Fibroblast of skin of abdomen (primary cell): ENCODE measurements at places on chromosomes 4 and X.

- no peak for DNase-seq
These were observed 9.2 kb upstream of the EOLA1 start for GRCh38 chrX:149531599-149531998.

GRCh38 chrX:67777148-67777547 lies 233.3 kb downstream of the AR start:
- DNase-seq = no peak

DNA sequence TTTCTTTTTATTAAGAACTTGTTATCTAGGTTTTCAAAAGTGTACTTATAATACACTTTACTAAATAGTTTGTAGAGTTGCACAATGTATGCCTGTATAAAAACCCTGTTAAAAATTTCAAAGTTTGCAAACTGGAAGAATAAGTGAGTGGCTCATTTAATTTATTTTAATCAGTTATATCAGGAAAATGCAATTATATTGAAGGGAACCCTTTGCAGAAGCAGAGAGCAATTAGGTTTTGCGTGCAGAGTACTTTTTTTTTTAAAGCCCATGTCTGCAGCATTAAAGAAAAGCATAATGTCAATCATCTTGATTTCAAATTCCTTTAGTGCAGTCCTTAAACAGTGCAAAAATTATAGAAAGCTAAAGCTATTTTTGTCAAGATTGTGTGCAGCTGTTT lies 271.3 kb upstream of the LDB2 start:
- DNase-seq = no peak

GRCh38 chr4:93722446-93722845 lies 106.1 kb upstream of the ATOH1 start:
- DNase-seq = no peak

DNA sequence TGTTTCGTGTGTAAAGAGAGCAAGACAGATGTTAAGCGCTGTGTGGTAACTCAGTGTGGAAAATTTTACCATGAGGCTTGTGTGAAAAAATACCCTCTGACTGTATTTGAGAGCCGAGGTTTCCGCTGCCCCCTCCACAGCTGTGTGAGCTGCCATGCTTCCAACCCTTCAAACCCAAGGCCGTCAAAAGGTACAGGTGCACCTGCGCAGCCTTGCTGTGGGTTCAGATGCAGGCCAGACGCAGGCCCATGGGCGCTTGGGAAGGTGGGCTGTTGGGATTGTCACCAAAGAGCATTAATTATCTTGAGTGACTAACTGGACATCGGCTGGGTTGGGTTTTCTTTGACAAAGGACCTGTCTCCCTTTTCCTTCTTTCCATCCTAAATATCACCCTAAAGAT lies 55.4 kb downstream of the NELFA start:
- DNase-seq = no peak

DNA sequence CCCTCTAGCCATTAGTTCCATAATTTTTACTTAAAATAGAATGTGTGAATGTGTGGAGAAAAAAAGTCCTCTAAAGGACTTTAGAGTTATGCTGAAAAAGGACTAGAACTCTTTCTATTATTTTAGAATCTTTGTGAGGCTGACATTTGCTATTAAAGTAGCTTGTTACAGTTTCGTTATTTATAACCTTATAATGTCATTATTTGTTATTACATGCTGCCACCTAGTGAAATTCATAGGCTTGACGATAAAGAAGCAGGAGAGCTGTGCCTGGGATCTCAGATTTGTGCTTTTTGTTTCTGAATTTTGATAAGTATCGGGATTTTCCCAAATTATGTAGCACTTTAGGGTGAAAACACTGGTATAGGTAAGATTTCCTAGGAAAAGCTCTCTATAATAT lies 38.5 kb upstream of the TAPT1 start:
- DNase-seq = peak; percentile 39

GRCh38 chr4:102599455-102599854 lies 98.3 kb downstream of the NFKB1 start:
- DNase-seq = no peak

GRCh38 chr4:37742149-37742548 lies 56.0 kb upstream of the RELL1 start:
- no peak for DNase-seq

- no peak for DNase-seq
These were observed 134.0 kb downstream of the ANXA5 start for GRCh38 chr4:121562811-121563210.

DNA sequence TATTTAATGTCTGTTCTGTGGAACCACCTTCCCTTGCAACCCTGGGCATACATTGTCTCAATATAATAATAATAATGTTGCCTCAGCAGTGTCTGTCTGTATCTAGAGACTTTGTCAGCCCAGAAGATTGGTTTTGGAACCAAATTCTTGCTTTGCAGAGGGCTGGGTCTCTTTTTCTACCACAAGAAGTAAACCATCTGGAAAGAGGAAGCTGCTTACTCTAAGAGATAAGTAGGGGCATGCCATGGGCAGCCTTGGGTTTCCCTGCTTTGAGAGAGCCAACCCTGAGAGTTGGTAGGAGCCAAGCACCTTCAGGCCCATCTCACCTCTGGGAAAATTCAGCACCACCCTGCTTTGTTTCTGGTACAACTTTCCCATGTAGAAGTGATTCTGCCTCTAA lies 27.0 kb downstream of the TMEM31 start:
- no peak for DNase-seq

GRCh38 chr4:168485156-168485910 lies 5.0 kb upstream of the DDX60L start:
- DNase-seq = no peak

DNA sequence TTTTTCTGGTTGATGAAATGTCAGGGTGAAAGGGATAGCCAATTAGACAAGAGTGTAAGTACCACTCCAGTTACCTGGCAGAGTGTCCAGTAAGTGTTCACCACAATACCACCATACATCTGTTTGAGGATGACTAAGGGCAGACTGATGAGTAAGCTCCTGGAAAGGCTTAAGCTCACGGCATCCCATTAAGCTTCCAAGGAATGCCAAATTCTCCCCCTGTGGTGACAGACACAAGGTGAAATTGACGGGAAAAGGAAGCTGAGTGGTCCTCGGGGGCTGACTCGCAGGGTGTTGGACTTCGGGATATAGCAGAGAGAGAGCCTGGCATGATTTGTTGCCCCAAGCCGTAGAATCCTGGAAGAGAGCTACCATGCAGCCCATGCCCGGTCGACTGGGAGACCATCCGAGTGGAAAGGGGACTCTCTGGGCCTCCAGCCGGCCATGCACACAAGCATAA lies 7.6 kb upstream of the BST1 start:
- peak; percentile 100 for DNase-seq

DNA sequence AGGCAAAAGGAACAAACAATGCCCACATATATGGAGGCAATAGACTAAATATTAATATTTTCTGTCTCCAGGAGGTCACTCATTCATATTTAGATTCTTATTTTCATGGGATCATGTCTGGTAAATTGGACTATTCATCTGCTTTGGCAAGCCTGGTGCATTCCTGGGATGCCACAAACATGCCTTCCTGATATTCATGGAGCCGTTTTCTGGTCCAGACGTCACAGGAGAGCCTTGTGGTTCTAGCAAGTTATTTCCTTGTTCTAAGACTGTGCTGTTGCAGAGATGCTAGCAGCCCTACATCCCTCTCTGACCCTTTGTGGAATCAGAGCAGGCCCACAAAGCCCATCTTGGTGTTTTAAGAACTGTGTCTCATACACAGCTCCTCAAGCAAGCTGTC lies 16.1 kb upstream of the EXOSC9 start:
- peak; percentile 98 for DNase-seq

GRCh38 chr4:6044805-6045204 lies 26.6 kb upstream of the C4orf50 start:
- no peak for DNase-seq

GRCh38 chrX:107450823-107451509 lies 1.5 kb downstream of the FRMPD3 start:
- no peak for DNase-seq

- peak; percentile 8 for DNase-seq
These were observed 1.7 kb downstream of the PPP2R2C start for GRCh38 chr4:6470502-6471306.

GRCh38 chr4:47686294-47686872 lies 151.5 kb downstream of the CORIN start:
- DNase-seq = no peak

DNA sequence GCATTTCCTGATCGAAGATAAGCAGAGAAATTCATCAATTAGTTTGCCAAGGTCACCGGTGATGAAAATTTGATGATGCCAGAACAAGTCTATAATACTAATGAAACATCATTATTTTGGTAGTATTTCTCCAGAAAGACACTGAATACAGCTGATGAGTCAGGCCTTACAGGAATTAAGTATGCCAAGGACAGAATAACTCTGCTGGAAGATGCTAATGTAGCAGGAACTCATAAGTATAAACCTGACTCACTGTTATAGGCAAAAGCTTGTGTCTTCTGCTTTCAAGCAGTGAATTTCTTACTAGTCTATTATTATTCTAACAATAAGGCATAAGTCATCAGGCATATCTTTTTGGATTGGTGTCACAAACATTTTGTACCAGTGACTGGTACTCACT lies 1825.1 kb upstream of the IGFBP7 start:
- DNase-seq = no peak

DNA sequence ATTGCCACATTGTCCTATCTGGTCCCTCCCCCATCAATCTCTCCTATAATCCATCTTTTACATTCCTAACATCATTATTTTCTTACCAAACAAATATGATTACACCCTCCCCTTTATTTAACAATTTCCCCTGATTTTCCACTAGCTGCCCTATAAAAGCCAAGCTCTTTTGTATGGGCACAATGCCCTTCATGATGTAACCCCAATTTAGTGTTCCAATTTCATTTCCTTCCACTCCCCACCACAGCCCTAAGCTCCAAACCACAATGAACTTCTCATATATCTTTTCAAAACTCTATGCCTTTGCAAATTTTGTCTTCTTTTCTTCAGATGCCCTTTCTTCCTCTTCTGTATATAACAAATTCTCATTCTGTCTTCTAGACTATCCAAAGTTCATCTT lies 39.5 kb upstream of the PTPN13 start:
- DNase-seq = no peak

DNA sequence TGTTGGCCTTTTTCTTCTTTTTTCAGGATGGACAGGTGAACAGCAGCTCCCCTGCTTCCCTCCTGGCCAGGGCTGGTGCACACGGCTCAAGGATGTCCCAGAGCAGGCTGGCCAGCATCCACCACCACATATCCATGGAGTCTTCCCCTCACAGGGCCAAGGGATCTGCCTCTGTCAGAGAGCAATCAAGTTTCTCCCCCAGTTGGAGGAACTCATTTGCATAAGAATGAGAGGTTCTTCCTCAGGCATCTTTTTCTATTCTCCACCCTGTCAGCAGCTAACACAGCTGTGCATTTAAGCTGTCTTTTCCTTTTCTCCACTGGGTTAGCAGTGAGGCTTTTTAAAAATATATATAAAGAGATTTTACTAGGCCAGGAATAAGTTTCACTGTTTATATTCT lies 143.8 kb downstream of the ANAPC10 start:
- DNase-seq = no peak

DNA sequence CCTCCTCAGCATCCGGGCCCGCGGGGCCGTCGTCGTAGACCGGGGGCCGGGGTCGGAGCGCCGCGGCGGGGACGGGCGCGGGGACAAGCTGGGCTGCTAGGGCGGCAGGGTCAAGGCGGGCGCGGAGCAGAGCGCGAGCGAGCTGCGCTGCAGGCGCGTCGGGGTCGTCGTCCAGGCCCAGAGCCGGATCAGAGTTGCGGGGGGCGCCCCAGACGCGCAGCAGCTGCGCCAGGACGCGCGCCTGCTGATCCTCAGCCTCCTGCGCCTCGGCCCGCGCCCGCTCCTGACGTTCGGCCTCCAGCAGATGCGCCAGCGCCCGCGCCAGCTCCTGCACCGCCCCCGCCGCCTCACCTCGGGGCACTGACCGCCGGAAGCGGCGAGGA lies 3.5 kb downstream of the PCSK1N start:
- DNase-seq = no peak

DNA sequence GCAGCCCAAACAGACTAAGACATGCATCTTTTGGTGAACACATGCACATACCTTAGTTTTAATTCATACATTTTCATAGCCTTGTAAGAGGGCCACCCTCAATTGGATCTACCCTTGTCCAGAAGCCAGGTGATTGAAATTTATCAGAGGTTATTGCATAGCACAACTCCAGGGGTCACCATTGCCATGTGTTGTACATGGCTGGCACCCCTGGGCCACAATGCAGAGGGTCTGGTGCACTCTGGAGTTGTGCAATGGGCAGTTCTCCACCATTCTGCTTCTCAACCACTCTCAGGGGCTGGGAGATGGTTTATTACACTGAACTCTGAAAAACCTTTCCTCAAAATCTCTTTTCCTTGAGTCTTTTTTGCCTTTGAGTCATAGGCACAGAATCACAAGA lies 184.4 kb upstream of the CXorf66 start:
- no peak for DNase-seq

DNA sequence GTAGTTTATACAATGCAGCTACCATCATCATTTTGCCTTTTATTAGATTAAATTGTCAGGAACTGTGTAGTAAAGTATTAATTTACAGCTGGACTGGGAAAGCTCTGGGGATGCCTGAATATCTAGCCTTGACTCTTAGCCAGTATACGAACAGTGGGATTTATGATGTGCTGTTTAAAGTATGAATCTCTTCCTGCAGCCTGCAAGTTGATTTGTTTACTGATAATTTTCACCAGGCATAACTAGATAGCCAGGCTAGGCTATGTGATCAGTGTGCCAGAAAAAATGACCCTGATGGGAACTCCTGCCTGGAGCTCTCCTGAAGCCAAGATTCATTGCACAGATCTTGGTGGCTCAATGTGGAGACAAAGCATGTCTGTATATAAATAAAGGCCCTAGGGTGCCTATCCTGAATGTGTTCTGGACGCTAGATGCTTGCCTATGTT lies 119.2 kb downstream of the SCLT1 start:
- DNase-seq = peak; percentile 44

- DNase-seq = peak; percentile 2
These were observed 53.9 kb upstream of the ZNF157 start for GRCh38 chrX:47316276-47317025.

DNA sequence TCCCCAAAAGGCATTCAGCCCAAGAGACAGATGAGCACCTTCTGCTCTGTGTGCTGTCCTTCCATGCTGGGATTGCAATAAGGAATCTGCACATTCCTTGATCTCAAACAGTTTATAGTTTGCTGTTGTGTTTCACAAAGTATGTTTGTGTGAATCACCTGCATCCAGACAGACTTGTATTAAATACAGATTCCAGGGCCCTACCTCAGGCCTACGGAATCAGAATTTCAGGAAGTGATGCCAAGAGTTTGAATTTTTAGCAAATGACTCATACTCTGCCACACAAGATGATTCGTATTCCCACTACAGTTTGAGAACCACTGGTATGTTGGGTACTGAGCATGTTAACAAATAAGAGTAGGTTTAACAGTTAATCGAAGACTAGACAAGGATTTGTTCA lies 7.0 kb downstream of the VAMP7 start:
- DNase-seq = peak; percentile 75

- DNase-seq = no peak
These were observed 7.0 kb downstream of the TNIP3 start for GRCh38 chr4:121156822-121157769.

GRCh38 chrX:140949233-140949632 lies 53.2 kb upstream of the SPANXB1 start:
- DNase-seq = no peak

DNA sequence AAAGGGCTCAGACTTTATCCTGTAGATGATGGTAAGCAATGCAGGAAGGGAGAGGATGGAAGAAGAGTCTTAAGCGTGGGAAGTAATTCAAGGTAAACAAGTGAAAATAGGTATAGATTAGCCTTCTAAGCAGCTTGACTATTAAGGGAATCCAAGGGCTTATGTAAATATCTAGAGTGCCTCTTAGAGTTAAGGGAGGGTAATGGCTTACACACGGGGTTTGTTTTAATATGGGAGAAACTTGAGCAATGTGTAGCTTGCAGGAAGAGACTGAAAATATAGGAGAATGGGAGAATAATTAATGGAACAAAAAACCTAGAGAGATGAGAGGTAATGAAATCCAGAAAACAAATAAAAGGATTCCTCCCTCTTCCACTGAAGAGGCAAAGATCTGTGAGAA lies 12.8 kb upstream of the SAP30 start:
- DNase-seq = no peak
